ENCODE measurements at places on chromosomes 16 and 17.

DNA sequence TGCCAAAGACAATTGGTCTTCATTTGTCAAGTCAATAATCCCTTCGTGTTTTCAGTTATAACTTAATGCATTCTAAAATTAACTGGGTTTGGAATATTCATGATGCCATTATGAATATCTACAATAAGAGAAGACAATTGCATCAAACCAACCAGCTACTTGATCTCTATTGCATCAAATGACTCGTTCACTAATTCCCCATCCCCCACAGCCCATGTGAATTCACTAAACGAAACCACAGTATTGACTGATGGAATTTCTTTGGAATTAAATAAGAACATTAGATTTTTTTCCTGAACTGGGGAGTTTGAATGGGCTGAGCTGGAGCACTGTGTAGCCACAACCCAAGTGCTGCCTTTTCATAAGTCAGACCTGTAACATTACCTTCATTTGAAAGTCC, 65.3 kb downstream of the HS3ST3B1 start:
- DNase-seq, result no peak

DNA sequence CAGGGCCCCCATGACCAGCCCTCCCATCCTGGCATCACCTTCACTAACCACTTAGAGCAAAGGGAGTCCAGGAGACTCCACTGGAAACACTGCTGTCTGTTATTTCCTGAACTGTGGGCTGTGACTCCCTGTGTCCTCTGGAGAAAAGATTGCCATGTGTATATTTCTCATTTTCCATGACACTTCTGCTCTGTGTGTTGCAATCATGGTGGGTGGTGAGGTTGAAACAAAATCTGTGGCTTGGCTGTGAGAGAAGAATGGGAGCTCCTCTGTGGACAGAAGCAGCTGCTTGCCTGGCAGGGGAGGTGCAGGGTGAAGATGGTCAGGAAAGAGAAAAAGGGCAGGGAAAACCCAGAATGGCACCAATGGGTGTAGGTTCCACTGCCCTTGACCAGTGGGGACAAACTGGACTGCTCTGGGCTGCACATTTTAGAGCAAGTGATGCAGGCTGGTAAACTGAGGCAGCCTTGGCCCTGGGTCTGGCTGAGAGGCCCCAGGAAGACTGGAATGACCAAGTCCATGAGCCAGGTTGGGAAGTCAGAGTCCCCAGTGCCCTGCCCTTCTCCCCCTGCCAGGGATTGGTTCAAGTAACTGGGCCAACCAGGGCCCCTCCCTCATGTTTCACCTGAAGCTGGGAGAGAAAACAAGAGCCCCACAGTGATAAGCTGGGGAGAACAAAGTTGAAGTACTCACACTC, 314.3 kb downstream of the C16orf95 start:
- DNase-seq, result no peak

- DNase-seq, result no peak
Observed at GRCh38 chr17:41391535-41391934, 5.9 kb downstream of the KRT31 start.

DNA sequence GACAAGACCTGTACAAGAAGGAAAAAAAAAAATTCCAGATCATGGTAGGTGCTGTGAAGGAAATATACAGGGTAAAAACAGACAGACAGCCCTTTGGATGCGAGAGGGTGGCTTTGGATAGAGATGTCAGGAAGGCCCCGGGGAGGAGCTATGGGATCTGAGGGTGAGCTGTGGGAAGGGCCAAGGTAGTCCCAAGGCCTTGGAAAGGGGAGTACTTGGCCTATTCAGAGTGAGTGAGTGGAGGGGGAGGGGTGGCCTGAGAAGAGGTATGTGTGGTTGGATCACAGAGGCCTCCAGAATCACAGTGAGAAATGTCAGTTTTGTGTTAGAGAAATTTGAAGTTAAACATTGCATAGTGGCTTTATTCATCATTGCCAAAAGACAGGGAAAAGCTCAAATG, 31.2 kb upstream of the AKTIP start:
- DNase-seq, result no peak

DNA sequence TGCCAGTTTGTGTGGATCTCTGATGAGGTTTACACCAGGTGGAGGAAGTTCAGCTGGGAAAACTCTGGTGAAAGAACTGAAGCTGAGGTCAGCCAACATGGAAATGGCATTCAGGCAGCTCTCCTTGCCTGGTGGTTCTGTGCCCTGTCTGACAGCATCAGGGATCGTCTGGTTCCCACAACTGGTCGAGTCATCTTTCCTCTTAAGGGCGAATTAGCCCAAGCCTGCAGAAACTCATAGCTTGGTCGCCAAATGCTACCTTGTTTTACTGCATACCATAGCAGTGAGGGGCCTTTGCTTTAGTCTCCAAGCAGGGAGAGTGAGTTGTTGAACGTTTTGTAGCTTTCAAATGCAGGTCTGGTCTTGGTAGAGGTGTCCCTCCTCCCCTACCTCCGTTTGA, 7.2 kb downstream of the PLCG2 start:
- no peak for DNase-seq

DNA sequence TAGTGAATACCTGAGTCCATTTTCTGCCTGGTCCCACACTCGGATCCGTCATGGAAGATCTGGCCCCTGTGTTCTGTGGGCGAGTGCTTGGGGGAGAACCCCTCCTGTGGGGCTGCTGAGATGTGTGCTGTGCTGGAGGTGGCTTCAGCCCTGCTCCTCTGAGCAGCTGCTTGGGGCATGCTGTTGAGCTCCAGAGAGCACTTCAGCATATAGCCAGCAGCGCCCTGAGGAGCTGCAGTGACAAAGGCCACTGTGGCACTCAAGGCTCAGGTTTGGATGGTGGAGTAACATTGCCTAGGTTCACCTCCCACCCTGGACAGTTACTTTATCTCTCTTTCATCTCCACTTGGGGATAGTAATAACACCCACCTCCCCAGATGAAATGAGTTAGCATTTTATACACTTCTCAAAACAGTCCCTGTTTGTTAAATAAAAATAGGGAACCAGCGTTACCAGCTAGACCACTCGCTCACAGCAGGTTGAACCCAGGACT, 75.3 kb downstream of the KSR1 start:
- DNase-seq, result no peak

DNA sequence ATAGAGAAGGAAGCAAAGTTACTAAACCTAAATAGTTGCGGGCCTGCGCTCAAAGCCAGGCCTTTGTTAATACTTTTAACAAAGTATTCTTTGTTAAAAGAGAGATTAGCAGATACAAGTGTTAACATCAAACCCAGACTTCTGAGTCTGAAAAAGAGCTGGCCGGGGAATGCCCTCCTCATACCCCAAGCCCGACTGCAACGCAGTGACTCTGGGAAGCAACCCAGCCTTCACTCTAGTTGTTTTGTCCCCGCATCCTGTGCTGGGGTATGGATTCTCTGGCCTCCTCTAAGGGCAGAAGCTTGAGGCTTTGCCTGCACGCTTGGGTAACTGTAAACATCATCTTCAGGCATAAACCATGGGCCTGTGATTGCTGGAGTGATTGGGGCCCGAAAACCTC, 48.3 kb downstream of the ADCY7 start:
- DNase-seq, result no peak

- DNase-seq, result no peak
Observed at GRCh38 chr17:1931844-1932579, 93.1 kb downstream of the RTN4RL1 start.

Data from CD4-positive, alpha-beta T cell treated with Interleukin-6 at 100 ng/mL for 8 hours (primary cell).